ENCODE measurements at places on chromosomes 4 and X.

GRCh38 chr4:20359692-20360091 is 108.0 kb downstream of the SLIT2 start:
- DNase-seq, result no peak

DNA sequence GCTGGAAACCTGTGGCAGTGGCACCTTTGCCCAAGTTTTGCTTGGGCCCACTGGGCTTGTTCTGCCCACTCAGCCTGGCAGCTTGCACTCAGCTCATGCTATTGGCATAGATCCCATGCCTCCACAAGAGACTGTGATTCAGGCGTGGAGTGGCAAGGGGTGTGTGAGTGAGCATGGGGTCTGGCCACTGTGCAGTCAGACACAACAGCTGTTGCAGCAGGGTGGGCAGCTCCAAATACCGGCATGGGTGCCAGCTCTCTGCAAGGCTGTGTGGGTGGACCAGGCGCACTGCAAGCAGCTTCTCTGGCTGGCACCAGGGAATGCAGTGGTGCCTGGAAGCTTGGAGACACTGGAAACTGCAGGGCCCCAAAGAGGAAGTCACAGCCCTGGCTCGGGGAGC is 27.4 kb upstream of the DIPK2B start:
- no peak for DNase-seq

DNA sequence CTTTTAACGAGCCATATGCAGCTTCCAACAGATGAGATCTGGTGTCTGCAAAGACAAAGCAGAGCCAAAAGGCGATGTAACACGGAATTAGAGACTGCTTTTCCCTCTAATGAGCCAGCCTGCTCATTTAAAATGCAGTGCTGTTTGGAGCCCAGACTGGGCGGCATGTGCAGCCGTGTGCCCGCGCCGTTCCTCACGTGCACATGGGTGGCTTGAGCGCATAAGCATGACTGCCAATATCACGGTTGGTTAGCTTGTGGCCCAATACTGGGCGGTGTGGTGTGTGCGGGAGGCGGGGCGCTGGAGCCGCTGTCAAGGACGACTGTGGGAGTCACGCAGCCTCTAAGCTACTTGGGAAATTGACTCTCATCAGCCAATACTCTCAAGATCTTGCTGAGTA is 87.0 kb upstream of the SCOC start:
- DNase-seq, result no peak

DNA sequence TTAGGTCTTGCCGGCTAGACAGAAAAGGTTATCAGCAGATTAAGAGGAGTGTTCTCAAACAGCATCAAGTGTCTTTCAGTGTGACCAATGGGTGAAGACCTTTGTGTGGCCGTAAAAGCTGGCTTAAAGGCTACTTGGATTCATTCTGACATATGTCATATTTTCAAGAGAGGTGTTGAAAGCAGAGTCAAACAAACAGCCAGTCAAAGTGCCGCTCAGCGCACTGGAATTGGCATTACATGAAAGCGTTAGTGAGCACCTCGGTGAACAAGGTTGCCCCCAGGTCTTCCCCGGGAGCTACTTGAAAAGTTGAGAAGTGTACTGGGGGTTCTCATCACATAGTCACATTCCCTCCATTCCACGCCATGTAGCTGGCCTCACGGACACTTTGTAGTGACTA is 148.9 kb downstream of the SOX3 start:
- no peak for DNase-seq

DNA sequence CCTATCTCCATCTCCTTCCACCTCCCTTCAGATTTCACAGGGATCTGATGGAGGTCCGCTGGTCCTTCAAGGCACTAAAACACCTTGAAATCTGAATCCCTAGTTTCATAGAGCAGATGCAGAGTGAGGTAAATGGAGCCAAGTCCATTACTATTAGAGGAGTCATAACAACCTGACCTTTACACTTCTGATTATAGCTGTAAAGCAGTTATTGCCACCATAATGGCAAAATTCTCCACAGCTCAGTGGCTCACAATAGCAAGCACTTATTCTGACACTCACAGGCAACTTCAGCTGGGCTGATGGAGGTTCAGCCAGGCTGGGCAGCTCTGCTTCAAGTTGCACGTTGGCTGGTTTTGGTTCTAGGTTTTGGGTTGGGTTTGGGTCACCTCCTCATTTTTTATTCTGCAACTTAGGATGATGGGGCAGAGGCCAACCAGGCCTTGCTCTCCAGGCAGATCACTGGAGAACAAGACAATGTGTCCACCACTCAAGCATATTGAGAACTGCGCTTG is 51.4 kb upstream of the LRAT start:
- DNase-seq, result no peak

DNA sequence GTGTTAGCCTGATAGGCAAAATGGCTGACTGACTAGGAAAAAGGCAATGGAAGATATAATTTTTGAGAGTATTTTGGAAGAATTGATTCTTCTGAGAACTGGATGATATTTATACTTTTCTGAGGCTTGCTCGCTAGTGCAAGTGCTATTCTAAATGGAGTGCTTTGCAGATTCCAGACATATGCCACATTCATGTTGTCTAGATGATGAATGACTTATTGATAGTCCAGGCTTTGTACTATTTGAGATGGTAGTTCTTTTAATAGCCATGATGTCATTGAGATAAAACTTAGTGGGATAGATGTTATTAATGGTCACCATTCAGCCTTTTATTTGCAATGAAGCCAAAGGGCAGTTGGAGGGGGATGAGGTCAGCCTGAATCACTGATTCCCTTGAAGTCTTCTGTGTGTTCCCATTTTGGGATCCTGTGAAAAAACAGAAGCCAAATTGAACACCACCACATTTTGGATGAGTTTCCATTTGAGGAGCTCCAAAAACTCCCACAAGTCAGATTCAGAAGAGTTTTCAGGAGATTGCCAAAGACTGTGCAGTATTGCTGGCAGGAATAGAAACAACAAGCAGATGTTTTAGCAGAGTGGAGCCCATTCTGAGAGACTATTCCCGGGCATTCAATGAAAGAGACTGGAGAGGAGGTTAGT is 184.1 kb downstream of the IL1RAPL2 start:
- DNase-seq, result no peak

DNA sequence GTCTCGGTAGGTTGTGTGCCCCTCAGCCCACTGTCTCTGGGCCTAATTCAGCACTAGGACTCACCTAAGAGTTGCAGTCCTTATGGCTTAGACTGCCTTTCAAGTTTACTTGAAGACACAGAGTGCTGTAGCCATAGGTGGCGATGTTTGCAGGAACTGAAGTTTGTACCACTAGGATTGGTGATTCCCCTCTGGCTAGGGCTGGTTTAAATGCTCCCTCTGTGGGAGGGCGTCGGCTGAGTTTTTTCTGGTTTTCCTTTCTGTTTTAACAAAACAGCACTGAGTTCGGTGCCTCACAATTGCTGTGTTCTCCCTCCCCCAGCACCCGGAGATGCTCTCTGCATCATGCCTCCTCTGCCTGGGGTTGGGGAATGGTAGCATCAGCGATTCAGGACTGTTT is 480.9 kb downstream of the PCDH11X start:
- no peak for DNase-seq

- no peak for DNase-seq
Observed at GRCh38 chrX:127577884-127578283, 474.3 kb downstream of the ACTRT1 start.

DNA sequence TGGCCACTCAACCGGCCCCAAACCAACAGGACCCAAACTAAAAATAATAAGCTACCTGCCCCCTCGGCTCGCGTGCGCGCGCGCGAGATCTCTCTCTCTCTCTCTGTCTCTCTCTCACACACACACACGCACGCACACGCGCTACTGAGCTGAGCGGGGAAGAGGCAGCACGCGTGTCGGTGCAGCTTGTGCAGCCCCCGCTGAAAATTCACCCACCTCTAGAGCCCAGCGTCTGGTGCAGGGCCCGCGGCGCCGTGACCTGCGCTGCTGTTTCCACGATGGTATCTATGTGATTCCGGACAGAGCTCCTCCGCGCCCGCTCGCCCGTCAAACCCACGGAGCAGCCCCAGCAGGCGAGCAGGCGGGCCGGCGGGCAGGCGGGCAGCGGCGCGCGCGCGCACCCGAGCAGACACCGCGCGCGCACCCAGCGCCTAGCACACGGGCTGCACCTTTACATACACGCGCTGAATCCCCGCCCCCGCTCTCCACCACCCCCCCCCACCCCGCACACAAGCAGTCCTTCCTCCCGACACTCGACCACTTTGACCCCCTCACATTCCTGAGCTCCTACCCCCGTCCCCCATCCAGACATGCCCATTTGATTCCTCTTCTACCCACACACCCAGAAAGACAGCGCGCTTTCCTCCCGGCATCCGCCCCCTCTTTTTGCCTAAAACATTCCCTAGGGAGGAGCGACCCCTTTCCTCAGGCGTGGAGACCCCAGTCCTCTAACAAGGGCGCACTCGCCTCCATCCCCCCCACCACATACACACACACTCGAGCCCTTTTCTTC is 1.0 kb downstream of the SLITRK4 start:
- DNase-seq, result no peak

DNA sequence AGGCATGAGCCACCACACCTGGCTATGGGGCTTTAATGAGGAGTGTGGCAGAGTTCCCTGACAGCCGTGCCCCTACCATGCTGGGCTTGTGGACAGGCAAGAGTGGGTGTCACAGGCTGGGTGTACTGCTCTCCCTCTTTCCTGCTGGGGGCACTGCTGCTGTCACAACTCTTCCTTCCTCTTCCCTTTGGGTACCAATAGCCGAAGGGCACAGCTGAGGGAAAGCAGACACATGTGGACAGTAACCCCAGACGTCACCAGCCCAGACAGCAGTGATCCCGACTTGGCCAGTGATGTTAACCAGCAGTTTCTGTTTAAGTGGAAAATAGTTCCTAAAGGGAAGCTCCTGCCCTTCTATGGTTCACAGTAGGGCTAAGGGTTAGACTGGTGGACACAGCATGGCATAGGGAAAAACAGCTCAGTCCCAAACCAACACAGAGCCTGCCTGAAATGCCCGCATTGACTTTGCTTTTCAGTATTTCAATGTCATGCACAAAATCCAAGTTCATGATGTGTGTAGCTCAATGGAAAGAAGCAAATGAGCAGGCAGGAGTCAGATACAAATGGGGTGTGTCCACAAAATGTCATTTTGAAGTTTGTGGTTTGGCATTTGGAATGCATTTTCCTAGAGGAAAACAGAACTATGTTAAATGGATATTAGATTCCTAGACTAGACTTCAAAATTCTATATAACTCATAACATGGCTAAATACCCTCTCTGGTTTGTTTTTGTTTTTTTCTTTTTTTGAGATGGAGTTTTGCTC is 24.9 kb upstream of the DDX3X start:
- DNase-seq, result no peak

- no peak for DNase-seq
Observed at GRCh38 chr4:16794816-16795445, 103.5 kb downstream of the LDB2 start.

GRCh38 chr4:80927420-80927819 is 103.1 kb upstream of the BMP3 start:
- DNase-seq, result no peak

GRCh38 chr4:129322920-129323319 is 227.0 kb downstream of the C4orf33 start:
- DNase-seq, result no peak

- DNase-seq, result no peak
Observed at GRCh38 chrX:111339212-111339611, 68.9 kb upstream of the CAPN6 start.

GRCh38 chr4:39613093-39613656 is 25.5 kb downstream of the SMIM14 start:
- no peak for DNase-seq

DNA sequence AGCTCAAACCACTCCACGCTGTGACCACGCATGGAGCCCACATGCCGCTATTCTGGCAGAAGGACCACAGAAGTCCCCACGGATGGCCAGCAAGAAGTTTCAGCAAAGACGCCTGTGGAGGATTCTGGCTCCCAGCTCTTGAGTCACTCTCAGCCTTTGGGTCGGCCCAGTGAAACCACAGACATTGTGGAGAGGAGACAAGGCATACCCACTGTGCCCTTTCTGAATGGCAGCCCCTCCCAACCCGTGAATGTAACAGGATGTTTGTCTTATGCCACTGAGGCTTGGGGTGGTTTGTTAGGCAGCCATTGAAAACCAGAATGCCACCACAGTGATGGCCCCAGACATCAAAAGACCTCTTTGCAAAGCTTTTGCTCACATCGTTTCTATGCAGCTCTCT is 42.7 kb downstream of the ABLIM2 start:
- DNase-seq, result no peak

GRCh38 chr4:113586072-113586471 is 175.5 kb downstream of the CAMK2D start:
- no peak for DNase-seq

DNA sequence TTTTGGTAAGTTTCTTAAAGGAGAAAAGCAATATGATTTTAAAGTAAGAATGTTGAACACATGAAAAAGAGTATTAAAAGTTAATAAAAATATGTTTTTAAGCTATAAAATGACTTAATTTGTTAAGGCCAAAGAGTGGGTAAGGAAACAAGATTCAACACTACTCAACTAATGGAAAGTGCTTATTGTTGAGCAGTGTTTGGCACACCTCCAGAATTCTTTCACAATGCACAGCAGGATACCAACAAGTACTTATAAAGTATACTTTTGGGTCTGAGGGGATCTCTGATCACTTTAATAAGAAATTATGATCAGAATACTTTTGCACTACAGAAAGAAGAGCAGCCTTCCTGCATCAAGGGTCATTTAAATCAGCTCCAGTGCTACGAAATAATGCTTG is 5.9 kb downstream of the LAMP2 start:
- DNase-seq, result no peak

- no peak for DNase-seq
Observed at GRCh38 chrX:6500719-6501118, 34.2 kb downstream of the VCX3A start.

DNA sequence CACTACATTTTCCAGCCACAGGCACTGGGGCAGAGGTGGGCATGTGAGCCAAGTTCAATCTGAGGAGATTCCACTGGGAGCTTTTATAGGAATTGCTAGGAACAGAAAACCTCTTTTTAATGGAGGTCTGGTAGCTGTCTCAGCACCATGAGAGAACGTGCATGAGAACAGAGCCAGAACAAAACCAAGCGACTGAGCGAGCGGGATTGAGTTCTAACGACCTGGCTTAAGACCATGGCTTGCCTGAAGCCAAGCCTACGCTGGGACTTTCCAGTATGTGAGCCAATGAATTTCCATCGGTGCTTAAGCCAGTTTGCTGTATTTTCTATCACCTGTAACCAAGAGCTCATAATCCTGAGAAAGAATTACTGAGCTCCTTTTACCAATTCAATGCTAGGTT is 183.7 kb downstream of the NR3C2 start:
- DNase-seq, result peak; percentile 79

- DNase-seq, result no peak
Observed at GRCh38 chr4:158865520-158866177, 96.8 kb downstream of the FNIP2 start.

DNA sequence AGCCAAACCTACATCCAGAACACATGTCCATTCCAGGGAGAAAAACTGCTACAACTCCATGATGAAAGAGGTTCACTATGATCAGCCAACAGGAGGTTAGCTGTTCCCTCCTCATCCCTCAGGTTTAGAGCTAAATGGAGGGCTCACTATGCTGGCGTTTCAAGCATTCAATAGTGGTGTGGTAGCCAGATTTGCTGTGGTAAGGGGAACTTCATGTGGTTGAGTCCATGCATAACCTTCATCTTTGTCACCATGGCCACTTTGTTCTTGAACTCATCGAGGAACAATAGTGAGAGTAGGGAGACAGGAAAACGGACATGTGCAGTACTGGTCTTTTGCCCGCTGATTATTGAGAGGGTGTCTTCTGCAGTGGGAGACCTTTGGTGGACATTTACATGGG is 33.8 kb downstream of the ALPK1 start:
- DNase-seq, result no peak

Measured in sigmoid colon (tissue), 7 donors.